ENCODE measurements at places on chromosomes 4 and X.

DNA sequence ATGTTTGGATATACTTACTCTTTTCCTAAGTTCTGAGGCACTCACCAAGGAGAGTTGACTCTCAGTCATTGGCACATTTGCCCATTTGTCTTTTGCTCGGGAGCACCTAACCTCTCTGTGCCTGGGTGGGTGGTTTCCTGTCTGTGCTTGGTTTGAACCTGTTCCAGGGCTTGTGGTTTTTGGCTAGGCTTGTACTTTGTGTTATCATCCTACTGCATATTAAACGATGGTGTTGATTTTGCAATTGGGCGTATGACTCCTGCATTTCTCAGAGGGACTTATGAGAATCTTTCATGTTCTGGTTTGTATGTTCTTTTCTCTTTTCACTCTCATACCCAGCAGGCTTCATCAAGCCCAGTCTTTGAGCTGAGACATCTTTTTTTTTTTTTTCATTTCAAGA is 161.7 kb downstream of the BTC start:
- DNase-seq: no peak

GRCh38 chrX:107154787-107155620 is 36.4 kb upstream of the RBM41 start:
- DNase-seq: no peak

GRCh38 chr4:24559032-24559821 is 25.1 kb downstream of the DHX15 start:
- no peak for DNase-seq

DNA sequence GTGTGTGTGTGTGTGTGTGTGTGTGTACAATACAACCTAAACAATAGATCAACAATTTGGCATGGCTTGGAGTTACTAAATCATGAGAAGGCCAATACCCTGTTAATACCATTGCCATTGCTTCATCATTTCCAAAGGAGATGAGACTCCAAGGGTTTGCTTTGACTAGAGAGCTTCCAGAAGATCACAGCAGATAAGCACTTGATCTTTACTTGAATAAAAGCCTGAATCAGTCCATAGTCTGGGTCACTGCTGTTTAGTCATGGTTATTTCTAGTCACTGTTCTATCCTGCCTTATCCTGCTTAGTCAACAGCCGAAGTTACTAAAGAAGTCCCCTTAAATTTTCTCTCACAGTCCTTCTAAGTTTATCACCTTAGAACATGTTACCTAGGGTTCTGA is 58.2 kb downstream of the RAB40AL start:
- no peak for DNase-seq

GRCh38 chrX:3312109-3312508 is 34.3 kb downstream of the MXRA5 start:
- no peak for DNase-seq

DNA sequence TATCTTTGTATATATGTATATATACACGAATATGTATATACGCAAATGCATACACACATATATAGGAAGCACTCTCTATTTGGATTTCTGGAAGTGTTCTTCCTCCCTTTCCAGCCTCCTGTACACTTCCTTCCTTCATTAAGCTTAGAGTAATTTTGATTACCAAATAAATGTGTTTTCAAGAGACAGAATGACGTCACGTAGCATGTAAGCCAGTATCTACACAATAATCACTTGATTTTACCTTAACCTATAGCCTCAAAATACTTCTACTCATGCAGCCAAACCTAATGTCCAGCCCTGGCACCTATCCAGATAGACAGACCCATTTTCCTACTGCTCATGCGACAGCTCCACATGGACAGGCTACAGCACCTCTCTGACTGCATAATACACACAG is 29.9 kb downstream of the MAGEA10 start:
- DNase-seq: no peak

- no peak for DNase-seq
Observed at GRCh38 chr4:138555584-138555983, 313.4 kb upstream of the SLC7A11 start.
